ENCODE measurements at places on chromosomes 7 and 10. TPM values are rescaled to one million over a fixed set of nuclear protein-coding genes. Genes with fewer than 3 reads are reported as not detected.

DNA sequence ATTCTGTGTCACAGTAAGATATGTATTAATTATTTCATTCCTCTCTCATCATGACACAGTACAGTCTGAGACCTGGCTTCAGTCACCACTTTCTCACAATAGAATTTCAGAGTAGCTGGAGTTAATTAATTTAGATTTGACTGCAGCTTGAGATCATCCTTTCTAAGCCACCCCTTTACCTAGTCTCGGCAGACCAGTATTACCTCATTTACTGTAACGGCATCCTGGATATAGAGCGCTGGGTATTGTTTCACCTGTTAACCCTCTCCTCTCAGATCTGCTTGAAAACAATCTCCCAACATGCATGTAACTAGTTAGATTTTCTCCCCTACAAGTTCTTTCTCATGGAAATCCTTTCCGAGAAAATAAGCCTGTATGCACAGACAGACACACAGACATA is 1057.5 kb downstream of the GATA3 start:
- DNase-seq = no peak

DNA sequence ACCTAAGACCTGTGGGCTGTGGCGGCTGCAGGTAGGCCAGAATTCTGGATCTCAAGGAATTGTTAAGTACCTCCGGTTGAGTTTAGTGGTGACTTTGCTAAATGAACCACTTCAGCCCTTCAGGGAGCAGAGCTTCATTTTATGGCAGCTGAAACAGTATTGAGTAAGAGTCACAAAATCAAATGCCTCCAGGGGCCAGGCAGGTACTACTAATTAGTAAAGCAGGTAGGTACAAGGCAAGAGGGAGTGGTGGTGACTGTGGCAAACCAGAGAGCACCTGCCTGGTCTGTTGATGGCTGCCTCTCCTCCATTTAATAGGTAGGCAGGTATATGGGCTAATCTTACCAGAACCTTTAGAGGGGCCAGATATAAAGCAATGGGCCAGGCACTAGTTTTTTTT is 118.8 kb downstream of the EMX2 start:
- no peak for DNase-seq

DNA sequence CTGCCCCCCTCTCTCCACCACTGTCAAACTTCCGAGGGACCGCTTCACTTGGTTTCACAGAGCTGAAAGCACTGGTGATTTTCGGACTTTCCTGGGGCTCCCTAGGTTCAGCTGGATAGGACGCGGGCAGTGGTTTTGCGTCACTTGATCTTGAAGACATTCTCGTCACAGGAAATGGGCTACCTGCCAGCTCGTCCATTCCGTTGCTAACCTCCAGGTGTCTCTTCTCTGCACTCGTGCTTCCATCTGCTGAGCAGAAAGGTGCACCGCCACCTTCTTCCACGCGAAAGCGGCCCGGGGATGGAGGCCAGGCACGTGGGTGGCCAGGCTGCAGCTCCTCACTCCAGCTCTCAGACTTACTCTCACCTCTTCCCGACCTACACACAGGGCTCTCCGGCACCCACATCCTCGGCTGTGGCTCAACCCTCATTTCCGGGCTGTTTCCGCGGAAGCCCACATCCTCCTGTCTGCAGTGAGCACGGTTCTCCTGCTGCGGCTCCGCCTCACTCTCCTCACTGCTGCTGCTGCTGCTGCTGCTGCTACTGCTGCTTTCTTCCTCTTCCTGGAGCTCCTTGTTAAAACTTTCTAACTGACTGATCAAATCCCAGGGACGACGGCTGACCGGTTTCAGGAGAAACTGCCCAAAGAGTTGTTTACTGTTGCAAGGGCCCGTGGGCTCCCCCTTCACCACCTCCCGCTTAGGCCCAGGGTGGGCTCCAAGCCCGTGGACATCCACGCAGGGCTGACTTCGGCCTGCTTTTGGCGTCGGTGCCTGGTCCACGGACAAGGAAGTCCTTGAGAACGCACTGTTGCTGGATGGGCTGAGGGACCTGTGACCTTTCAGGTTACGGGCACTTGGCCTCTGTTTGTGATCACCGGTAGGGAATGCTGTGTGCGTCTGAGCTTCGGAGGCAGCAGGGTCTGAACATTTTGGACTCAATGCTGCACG is 32.1 kb downstream of the JCAD start:
- no peak for DNase-seq

DNA sequence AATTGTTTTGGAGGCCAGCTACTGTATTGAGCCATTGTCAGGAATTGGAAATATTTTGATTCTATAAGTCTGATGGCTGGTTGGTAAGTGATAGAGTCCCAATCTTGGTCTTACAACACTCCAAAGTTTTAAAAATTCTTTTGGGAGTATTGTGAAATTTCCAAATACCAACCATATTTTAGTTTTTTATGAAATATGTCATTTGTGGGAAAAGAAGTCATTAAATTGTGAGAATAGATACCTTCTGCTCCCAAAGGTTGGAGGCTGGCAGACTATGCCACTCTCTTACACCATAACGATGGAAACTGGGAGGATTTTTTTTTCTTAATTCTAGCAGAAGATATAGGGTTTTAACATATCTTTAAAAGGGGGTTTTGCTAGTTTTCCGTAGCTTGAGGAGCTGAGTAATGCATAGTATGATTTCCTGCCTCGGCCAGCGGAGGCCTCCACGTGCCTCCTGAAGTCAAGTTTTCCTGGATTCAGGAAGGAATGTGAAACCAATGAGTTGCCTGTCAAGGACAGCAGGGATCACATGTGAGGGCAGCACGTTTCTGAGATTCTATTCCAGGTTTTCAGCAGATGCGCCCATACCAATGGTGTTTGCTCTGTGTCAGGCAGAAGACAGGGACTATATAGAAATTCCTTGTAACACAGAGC is 92.2 kb upstream of the LAMB4 start:
- DNase-seq = peak; percentile 44

GRCh38 chr10:130354976-130355795 is 219.0 kb downstream of the GLRX3 start:
- DNase-seq = no peak

The ZNF107 gene
- 6.6 TPM for total RNA-seq

The KCP gene
- 0.19 TPM for total RNA-seq

The ASAH2 gene
- total RNA-seq = 0.99 TPM

The CYP2C19 gene
- 0.08 TPM for total RNA-seq

The OR13A1 gene
- not detected for total RNA-seq

Data from myocyte (in vitro differentiated cells).